ENCODE measurements at places on chromosomes 3 and 15. TPM values are rescaled to one million over a fixed set of nuclear protein-coding genes. Genes with fewer than 3 reads are reported as not detected.

PLCL2 gene
- 26.1 TPM for total RNA-seq

TMEM212 gene
- not detected for total RNA-seq

ZNF385D gene
- 25.8 TPM for total RNA-seq

A4GNT gene
- total RNA-seq: not detected

AGBL1 gene
- not detected for total RNA-seq

CNTN3 gene
- 10.8 TPM for total RNA-seq

XIRP1 gene
- 0.09 TPM for total RNA-seq

CCDC54 gene
- total RNA-seq: not detected

GHSR gene
- not detected for total RNA-seq

NAALADL2 gene
- 34.2 TPM for total RNA-seq

PLA2G4F gene
- 3.2 TPM for total RNA-seq

TMCO5A gene
- 0.14 TPM for total RNA-seq

IL12A gene
- 0.14 TPM for total RNA-seq

DPPA2 gene
- total RNA-seq: not detected

TRIM71 gene
- total RNA-seq: 0.37 TPM

CNTN4 gene
- total RNA-seq: 5.2 TPM

RTP4 gene
- 5.4 TPM for total RNA-seq

FRMD4B gene
- total RNA-seq: 34.1 TPM

LRRIQ4 gene
- not detected for total RNA-seq

SNRPN gene
- total RNA-seq: 277 TPM

SELENOK gene
- total RNA-seq: 52.2 TPM

SHC4 gene
- total RNA-seq: 3.7 TPM

WDR53 gene
- total RNA-seq: 8.6 TPM

SAMD7 gene
- not detected for total RNA-seq

RPP25 gene
- total RNA-seq: 24.1 TPM
